Kasumi-1 (cell line): ENCODE measurements at places on chromosomes 1 and 21.

DNA sequence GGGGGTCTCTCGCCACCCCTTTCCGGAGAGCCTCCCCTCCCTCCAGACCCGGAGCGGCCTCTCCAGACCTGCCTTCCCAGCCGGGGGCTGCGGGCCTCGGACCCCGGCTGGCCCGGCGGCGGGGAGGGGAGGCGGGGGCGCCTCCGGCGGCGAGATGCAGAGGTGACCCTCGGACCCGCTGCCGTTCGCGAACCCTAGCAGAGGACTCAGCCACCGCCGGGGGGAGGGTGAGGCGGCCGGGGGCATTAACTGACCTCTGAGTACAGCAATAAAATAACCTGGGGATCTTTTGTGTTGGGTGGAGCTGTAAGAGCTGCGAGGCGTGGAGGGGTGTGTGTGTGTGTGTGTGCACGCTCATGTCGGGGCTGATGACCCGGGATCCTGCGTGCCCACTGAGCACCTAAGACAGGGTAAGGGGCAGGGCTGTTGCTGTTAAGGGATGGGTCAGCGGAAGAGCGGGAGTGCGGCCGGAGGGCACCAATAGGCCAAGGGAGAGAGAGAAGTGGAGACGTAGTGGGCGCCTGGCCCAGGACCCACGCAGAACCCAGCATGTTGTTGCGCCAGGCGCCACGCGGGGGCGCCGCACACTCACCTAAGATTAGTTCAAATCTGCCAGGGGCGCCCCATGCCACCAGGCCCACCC, 6.3 kb downstream of the HAPLN2 start:
- DNase-seq = peak; percentile 39

DNA sequence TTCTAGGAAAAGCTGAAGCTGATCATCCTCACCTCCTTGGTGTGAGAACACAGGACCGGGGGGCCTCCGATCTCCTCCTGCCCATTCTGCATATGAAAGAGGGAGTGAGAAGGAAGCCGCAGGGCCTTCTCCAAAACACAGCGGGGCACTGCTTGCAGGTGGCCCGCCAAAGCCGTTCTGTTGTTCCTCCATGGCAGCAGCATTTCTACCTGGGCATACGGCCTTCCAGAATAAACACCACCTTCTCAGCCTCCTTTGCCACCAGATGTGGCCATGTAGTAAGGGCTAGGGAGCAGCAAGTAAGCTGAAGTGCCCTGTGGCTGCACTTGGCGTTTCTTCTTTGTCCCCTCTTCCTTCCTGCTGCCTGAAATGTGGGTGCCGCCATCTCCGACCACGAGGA, 214.9 kb downstream of the TOMM20 start:
- DNase-seq = no peak

- DNase-seq = peak; percentile 7
These were observed 97.3 kb downstream of the MAP3K21 start for GRCh38 chr1:233424779-233425178.

DNA sequence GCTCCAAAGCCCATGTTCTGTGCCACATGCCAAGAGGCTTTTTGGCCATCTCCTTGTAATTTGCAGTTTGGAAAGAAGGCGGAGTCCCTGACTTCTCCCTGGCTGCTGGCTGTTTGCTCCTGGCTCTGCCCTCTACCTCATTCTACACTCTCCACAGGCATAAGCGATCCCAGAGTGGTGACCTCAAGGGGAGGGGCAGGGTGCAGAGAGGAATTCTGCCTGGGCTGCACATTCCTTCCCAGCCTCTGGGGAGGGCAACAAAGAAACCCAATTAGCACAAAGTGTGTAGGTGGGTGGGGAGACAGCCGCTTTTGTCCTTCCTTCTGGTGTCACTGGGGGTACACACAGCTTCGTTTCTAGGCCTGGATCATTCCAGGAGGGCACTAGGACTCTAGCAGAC, 95.3 kb downstream of the HIVEP3 start:
- no peak for DNase-seq

DNA sequence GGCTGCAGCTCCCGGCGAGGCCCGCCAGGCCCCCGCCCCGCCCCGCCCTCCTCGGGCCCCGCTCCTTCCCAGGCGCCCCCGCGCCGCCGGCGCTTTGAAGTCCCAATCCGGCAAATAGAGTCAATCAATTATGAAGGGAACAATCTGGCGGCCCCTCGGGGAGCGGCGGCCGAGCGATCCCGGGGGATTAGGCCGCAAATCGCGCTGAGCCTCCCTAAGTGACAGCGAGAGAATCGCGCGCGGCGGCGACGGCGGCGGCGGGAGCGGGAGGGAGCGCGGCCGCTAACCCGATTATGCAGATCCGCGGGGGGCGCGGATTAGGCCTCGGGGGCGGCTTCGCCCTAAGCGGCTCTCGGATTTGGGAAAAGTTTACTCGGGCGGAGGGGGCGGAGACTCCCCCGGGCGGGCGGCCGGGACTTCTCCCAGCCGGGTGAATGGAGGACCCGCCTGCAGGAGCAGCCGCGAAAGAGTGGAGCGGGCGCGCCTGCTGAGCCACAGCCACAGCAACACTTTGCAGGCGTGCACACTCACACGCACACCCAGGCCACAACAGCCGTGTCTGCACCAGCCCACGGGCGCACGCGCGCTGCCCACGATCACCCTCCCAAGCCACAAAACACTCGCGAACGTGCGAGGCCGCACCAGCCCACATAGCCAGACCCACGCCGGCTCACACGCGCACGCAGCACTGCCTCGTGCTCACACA, 23.0 kb upstream of the DMBX1 start:
- no peak for DNase-seq

DNA sequence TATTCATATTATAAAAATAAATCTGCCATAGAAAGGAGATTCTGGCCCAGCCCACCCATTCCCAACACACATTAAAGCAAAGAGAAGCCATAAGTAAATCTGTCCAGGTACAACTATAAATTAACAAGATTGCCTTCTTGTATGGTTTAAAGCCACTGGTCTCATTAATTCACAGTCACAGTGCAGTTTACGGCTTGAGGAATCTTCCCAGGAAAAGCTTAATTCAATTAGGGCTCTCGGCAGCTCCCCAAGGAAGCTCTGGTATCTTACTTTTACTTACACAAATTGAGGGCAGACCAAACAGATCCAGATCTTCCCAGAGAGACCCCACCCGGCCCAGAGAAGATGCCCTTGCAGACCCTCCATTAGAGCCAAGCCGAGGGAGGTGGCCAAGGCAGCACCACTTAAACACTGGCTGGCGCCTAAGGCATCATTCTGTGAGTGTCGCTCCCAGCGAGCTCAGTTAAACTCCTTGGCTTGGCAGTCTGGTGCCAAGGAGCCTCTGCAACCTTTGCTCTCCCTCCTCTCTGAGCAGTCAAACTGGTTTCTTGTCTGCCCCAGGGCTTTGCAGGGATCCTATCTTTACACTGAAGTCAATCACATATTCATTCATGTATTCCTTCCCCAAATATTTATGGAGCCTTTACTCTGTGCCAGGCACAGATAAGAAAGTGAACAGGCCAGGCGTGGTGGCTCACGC, 10.7 kb downstream of the SLC9A1 start:
- DNase-seq = no peak

DNA sequence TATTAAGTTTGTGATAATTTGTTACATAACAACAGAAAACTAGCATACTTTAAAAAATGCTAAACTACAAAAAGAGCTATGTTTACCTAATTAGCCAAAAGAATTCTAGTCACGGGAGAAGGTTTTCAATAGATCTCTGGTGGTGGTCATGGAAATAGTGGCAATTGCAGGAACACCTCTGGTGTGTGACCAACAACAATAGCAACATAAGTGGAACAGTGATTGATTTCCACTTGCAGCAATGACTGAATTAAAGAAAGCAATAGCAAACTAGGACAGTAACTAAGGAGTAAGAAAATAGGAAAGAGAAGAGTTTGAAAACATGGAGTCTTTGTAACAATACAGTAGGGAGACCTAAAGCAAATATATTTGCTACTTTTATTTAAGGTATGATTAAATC, 171.3 kb upstream of the ADGRL4 start:
- DNase-seq = no peak

GRCh38 chr1:163535807-163536206, 214.1 kb downstream of the NUF2 start:
- DNase-seq = no peak

GRCh38 chr1:150777544-150777943, 12.0 kb upstream of the CTSS start:
- DNase-seq = no peak

- peak; percentile 27 for DNase-seq
These were observed 3.7 kb downstream of the KNCN start for GRCh38 chr1:46547481-46548383.
